ENCODE measurements at places on chromosomes 5 and 9.

DNA sequence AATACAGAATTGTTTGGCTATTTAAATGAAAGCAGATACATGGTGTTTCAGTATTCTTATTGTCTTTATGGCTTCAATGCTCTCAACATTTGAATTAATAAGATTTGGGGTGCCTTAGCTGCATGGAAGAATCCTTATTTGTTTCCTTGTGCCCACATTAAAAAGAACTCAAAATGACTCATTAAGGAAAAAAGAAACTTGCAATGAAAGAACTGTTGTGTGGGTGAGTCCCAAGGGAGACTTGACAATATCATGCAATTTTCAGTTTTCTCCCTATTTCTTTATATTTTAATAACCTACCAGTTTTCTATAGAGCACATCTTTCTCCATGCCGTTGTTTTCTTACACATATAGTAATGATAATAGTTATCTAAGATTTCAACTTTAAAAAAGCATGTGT, 404.0 kb downstream of the PDE4D start:
- DNase-seq: no peak

DNA sequence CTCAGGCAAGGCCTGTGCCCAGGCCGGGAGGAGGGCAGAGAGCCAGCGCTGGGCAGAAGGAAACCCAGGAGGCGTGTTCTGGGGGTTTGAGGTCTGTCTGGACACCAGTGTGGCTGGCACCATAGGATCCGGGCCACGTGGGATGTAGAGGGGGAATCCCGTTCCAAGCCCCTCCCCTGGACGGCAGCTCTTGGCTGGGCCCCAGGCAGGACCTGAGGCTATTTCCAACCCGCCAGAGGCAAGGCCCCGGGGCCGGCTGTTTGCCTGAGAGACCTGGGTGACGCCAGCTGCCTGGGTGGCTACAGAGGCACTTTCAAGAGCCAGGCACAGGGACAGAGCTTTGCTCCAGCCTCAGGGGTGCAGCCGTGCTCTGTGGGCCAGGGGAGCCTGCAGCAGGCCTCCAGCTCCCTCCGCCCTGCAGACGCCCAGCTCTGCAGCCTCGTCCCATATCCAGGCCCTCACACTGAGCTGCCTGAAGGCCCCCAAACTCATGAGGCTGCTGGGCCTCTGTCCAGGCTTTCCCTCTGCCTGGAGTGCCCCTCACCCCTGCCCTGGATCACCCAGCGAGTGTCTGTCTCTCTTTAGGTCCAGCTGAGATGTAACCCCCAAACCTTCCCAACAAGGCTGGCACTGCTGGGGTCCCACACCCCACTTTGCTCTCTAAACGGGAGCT, 56.6 kb upstream of the EGFL7 start:
- no peak for DNase-seq

GRCh38 chr9:95822583-95823431, 52.7 kb upstream of the ERCC6L2 start:
- peak; percentile 89 for DNase-seq

DNA sequence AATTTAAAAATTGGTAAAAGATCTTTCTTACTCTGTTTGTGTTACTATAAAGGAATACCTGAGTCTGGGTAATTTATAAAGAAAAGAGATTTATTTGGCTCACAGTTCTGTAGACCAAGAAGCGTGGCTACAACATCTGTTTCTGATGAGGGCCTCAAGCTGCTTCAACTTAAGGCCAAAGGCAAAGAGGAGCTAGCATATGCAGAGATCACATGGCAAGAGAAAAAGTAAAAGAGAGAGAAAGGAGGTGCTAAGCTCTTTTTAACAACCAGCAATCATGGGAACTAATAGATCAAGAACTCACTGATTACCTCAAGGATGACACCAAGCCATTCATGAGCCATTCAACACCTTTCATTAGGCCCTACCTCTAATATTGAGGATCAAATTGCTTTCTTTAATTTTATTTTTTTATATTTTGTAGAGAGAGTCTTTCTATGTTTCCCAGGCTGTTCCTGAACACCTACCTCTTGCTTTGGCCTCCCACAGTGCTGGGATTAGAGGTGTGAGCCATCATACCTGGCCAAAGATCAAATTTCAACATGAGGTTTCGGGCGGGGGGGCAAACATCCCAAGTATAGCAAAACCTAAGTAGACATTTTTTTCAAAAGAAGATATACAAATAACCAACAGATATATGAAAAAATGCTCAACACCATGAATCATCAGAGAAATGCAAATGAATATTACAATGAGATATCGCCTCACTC, 16.0 kb upstream of the SHC3 start:
- DNase-seq: no peak

- no peak for DNase-seq
These were observed 25.1 kb downstream of the CRB2 start for GRCh38 chr9:123380852-123381705.

DNA sequence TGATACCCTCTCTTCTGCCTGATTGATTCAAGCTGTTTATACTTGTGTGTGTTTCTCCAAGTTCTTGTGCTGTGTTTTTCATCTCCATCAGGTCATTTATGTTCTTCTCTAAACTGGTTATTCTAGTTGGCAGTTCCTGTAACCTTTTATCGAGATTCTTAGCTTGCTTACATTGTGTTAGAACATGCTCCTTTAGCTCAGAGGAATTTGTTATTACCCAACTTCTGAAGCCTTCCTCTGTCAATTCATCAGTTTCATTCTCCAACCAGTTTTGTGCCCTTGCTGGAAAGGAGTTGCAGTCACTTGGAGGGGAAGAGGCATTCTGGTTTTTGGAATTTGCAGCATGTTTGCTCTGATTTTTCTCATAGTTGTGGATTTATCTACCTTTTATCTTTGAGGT, 126.2 kb upstream of the FTMT start:
- no peak for DNase-seq

GRCh38 chr9:105103776-105104175, 140.7 kb upstream of the SLC44A1 start:
- DNase-seq: no peak

DNA sequence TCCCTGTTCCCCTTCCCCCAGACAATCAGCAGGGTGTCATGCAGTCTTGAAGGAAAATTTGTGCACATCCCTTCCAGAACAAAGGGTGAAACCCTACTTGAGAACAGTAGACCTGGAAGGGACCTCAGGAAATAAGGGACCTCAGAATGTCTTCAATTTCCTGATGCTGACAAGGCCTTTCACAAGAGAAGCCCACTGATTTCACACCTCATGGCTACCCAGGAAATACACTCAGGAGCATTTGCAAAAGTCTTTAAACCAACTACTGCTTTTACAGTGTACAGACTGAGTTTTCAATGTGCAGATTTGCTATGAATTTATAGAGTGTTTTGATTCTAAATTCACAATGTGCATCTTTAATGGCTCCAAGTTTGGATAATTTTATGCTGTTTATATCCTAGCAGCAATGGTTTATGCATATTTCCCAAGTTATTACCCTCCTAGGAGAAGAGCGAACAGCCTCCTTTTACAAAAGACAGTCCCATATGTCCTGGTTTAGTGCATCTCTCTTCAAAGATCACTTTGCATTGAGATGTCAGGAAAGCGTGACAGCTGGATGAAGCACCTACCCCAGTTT, 74.8 kb downstream of the GALNT10 start:
- DNase-seq: no peak

DNA sequence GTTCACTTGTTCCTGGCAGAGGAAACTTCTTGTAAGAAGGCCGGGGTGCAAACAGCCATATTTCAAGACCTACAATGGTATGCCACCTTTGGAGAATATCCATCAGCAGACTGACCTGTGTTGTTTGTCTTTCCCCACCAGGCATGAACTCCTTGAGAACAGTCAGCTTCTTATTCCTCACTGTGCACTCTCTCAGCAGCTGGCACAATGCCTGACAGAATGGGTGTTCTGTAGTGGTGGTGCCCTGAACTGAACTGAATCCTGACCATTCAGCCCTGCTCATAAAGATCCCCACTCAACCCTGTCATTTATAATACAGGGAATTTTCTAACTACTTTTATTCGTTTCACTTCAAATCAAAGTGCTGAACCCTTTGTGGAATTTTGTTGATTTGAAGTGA, 206.9 kb downstream of the COX7C start:
- no peak for DNase-seq

- peak; percentile 63 for DNase-seq
These were observed 194 bp upstream of the RXFP3 start for GRCh38 chr5:33936004-33936380.

DNA sequence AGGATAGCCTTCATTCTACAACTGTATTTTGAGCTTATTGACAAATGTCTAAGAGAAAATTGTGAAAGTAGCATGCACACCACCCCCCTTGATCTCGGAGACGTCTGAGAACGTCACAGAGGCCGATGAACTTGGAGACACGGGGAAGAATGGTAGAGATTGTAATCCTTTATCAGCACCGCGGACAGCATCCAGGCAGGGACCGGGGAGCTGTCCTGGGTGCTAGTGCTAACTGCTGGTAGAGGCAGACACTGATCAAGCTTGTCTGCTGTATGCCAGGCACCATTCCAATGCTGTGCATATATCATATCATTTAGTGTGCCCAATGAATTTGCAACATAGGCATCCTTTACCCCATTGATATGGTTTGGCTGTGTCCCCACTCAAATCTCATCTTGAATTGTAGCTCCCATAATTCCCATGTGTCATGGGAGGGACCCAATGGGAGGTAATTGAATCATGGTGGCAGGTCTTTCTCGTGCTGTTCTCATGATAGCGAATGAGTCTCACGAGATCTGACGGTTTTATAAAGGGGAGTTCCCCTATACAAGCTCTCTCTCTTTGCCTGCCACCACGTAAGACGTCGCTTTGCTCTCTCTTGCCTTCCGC, 98.8 kb downstream of the LHX2 start:
- DNase-seq: no peak

DNA sequence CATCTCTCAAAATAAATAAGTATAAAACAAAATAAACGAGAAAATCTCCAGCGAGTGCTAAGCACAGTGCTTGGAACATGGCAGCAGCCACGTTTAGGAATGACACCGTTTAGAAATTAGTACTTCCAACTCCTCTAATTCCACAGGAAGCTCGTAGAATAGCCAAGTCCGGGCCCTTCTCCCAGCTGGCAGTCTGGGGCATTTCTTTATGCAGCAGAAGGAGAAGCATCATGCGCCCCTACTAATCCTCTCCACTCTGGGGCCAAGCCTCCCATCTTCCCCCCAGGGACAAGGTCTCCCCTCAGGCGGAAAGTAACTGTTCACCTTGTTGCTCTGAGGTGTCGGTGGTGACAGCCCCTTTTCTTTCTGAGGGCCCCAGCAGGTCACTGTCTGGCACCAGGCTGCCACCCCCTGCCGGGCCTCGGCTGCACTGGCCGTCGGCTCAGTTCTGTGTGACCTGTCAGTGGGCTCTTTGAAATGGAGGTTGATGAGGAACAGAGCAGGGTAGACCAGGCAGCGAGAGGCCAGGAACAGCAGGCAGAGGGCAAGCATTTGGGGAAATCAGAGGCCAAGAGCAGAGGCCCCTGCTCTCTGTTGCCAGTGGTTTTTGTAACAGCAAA, 113.5 kb upstream of the WWC1 start:
- DNase-seq: no peak

- no peak for DNase-seq
These were observed 1.6 kb upstream of the SMIM32 start for GRCh38 chr5:136194576-136194975.

GRCh38 chr5:69493396-69494133, 975 bp downstream of the OCLN start:
- peak; percentile 21 for DNase-seq

- DNase-seq: no peak
These were observed 24.7 kb upstream of the TMEM171 start for GRCh38 chr5:73095564-73096238.

DNA sequence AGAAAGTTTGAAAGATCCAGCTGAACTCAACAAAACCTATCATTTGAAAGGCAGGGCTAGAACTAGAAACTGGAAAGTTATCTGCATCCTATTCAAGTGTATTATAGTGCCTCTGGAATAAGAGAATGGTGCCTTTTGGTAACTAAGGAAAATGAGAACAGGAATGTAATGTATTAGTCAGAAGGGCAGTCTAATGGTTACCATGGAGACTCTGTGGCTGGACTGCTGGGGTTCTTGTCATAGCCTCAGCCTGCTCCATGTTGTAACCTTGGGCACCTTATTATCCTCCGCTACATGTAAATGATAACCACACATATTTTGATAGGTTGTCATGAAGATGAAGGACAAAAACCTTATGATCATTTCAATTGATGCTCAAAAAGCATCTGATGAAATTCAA, 24.6 kb upstream of the IFNB1 start:
- DNase-seq: no peak

- no peak for DNase-seq
These were observed 15.6 kb upstream of the CD74 start for GRCh38 chr5:150428106-150428876.

Data from T-helper 2 cell (primary cell).